ENCODE measurements at places on chromosomes 12 and 14.

DNA sequence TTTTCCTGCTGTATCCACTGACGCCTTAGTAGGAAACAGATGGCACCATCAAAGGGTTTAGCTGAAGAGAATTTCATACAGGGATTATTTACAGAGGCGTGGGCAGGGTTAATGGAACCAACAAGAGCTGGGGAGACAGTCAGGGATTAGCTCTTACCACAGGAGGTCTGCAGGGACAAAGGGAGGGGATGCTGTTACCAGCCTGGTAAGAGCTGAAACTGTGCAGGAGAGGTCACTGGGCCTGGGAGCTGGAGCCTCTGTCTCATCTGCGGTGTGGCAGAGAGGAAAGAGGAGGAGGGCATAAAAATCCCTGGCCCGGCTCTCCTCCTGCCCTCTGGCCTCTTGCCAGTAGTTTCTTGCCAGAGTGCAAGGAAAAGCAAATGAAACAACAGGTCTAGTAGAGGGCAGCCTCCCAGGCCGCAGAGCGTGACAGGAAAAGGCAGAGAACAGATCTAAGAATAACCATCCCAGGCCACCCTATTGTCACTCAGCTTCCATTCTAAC, 18.9 kb upstream of the POC1B start:
- peak; percentile 91 for DNase-seq

GRCh38 chr12:130339951-130340350, 2.3 kb downstream of the PIWIL1 start:
- DNase-seq = peak; percentile 56

- no peak for DNase-seq
Measured at GRCh38 chr14:105018414-105018813, 2.5 kb downstream of the CDCA4 start.

GRCh38 chr12:28026701-28027100, 54.2 kb upstream of the PTHLH start:
- DNase-seq = no peak

DNA sequence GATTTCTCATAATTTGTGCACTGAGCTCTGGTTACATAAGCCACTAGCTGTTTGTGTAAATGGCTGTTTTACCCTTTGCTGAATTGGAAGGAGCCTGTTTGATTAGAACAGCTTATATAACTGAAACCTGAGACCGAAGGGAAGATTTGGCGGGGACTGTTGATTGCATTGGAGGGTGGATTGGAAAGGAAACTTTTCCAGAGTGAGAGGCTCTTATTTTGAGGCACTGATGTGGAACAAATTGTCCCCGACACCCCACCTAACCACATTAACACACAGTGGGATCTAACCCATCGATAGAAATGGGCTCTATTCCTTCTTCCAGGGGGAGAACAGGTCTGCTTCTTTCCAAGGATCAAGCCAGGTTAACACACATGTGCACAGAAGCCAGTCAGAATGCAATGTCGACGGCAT, 51.7 kb downstream of the TMEM30B start:
- DNase-seq = peak; percentile 82

DNA sequence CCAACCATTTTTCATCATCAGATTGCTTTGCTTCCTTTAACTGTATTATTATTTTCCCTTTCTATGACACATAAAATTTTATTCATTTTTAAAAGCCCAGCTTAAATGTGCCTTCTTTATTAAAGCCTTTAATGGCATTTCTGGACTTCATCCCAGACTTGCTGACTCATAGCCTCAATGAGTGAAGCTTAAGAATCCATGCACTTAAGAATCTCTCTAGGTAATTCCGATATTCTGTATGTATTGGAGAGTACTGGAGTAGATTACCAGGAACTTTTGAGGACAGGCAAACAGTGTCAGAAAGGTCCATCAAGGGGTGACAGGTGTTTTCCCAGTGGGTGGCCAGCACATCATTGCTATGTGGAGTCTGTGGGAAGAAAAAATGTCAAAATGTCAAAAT, 107.9 kb downstream of the PTPRQ start:
- no peak for DNase-seq

DNA sequence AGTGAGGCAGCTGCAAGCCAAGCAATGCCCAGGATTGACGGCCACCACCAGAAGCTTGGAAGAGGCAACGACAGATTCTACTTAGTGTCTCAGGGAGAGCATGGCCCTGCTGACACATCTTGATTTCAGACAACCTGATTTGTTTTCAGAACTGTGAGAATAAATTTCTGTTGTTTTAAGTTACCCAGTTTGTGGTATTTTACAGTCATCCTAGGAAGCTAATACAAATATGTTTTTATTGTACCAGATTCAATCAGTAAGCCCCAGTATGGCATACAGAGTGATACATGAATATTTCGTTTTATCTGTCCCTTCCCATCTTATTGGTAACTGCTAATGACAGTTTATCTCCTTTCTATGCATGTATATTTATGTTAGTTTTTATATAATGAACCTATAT, 62.3 kb downstream of the SAMD4A start:
- no peak for DNase-seq

DNA sequence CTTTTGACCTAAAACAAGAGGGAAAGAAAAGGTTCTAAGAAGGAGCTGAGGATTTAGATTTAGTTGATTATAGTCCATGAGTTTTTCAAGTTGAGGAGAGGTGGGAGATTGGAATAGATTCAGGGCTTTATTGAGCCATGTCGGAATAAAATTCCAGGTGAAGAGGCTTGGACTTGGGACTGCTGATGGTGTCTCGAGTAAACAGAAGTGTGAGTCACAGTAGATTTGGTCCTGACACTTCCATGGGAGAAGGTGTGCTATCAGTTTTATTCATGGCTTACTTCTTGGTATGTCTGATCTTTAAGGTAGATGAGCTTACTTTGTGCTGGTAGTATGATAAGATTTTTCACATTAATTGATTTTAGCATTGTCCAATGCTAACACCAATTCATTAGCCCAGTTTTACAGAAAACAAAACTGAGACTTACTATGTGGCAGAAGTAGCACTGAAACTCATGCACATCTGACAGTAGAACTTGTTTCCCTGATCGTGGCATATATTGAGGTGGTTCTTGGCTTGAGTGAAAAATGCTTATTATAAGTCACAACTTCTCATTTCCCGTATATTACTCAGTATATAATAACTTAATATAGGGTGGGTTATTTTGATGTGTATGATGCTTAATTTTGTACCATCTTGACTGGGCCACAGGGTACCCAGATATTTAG, 172.4 kb upstream of the IGF1 start:
- no peak for DNase-seq

DNA sequence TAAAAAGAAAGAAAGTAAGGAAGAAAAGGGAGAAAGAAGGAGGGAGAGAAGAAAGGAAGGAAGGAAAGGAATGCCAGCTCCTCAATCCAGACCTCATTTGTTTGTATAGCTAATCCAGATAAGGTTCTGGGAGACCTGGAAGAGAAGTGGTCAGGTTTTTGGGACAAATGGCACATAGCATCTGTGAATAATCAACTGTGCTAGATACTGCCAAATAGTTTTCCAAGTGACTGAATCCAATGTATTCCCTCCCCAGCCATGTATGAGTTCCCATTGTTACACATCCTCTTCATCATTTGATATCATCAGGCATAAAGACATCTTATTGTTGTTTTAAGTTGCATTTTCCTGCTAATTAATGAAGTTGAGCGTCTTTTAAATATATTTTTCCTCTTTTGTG, 18.6 kb upstream of the PTGR2 start:
- DNase-seq = no peak

- DNase-seq = peak; percentile 50
Measured at GRCh38 chr14:100554082-100554677, 33.0 kb downstream of the BEGAIN start.
